Tibial artery (tissue), 4 donors: ENCODE measurements at places on chromosomes 1 and 21.

DNA sequence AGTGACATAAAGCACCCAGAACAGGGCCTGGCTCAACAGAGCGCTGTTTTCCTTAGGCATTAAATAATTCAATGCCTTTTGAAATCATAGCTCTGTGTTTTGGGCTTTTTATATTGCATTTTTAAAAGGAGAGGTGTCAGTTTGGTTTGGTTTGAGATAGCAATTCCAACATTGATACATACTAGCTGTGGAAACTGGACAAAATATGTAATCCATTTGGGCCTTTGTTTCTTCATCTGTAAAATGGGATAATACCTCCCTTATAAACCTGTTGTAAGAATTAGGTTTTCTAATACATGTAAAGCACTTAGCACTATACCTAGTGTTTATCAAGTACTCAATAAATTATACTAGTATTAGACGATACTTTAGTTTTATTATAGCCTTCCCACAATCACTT lies 8.7 kb upstream of the RAB4A start:
- DNase-seq, result no peak

DNA sequence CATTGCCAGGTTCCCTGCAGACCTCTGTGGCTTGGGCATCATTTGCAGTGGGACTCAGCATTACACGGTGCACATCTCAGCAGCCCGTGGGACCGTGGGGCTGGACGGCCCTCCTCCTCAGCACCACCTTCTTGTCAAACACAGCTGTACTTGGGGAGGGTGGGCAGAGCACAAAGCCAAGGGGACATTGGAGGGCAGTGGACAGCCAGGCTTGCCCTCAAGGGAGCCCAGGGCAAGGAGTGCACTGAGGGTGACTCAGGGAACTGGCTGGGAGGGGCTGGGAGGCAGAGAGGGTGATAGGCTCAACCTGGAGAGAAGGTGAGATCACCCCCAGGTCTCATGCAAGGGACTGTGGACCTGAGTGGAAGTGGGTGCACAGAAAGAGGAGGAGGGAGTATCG lies 3.4 kb downstream of the CAPN9 start:
- no peak for DNase-seq

DNA sequence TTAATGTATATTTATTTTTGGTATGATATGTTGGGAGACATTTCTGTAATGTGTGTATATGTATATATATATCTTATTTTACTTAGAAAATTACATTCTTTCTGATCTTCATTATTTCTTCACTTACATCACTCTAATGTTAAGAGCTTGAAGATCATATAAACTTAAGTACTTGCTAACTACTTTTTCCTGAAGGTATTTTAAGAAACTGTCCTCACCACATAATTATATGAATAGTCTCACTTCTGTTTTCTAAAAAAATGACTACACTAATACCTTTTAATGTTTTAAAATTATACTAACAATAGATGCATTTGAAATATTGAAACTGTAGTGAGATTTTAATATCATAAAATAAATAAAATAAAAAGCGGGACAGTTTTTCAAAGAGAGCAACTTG lies 377.1 kb downstream of the LRRIQ3 start:
- no peak for DNase-seq

DNA sequence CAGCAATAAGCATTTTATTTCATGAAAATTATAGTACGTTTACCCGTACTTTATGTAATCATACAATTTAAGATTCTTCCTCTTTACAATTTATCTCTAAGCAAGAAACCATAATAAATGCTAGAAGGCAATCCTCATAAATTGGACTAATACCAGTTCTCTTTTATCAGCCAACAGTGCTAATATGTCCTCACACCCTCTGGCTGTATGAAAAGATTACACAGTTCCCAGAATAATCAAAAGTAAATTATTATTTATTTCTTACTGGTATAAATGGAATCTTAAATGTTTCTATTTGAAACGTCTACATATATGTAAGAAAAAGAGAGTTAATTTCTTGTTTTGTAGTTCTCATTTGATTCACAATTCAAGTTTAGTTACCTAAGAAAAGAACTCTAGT lies 3.1 kb upstream of the CDKN2C start:
- DNase-seq, result no peak

GRCh38 chr1:59288046-59288445 lies 8.8 kb upstream of the FGGY start:
- DNase-seq, result no peak

DNA sequence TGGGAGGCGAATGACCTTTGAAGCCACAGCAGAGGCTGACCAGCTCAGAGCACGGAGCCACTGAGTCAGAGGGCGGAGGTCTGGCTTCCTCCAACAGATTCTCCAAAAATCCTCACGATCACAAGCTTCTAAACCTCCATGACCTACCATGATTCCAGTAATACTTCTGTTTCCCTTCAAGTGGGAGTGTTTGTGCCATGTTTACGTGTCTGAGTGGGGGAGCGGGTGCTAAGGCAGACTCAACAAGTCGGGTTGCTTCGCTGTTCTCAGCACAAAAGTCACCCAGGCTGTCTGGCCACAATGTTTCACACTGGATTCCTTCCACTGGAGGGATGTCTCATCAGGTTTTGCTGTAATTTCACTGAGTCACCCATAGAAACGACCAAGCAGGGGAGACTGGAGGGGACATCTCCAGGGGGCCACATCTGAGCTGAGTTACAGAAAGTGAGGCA lies 86.2 kb downstream of the SLC66A1 start:
- peak; percentile 76 for DNase-seq

GRCh38 chr1:41662765-41663437 lies 178.4 kb upstream of the EDN2 start:
- DNase-seq, result peak; percentile 64

GRCh38 chr1:193113258-193113991 lies 8.2 kb upstream of the GLRX2 start:
- DNase-seq, result no peak

DNA sequence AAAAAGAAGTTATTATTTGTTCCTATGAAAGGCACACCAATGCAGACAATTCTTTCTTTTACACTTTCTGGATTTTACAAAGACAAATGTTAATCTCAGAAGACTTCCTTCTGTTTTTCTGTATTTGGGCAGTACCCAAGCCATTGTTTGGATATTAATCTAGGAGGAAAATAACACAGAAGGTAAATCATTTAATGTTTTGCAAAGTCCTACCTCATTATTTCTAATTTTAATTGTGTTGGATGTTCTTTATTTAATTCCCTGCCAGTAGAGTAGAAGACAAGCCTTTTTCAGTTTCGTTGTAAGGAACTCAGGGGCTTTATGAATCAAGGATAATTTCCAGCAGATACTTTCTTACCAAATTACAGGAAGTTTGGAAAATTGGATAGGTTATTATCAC lies 118.3 kb downstream of the VPS13D start:
- no peak for DNase-seq

DNA sequence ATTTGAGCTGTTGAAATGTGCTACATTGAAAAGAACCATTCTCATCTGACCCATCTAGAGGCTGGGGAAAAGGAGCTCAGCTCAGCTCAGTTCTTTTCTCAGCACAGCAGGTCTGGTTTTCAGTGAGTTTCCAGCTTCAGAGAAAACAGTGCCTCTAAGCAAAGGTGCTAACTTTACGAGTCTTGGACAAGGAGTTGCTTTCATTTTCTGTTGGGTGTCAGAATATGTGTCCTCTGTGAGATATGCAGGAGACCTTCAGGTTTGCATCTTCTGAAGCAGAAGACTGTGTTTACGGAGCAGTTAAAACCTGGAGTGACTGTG lies 321.3 kb upstream of the USP24 start:
- DNase-seq, result no peak

- no peak for DNase-seq
Measured at GRCh38 chr1:239893127-239893731, 198.5 kb upstream of the FMN2 start.

- no peak for DNase-seq
Measured at GRCh38 chr1:203426870-203427269, 48.7 kb upstream of the PRELP start.

- DNase-seq, result no peak
Measured at GRCh38 chr1:32204943-32205361, 519 bp upstream of the IQCC start.

GRCh38 chr1:204842892-204843291 lies 27.8 kb upstream of the NFASC start:
- DNase-seq, result no peak

DNA sequence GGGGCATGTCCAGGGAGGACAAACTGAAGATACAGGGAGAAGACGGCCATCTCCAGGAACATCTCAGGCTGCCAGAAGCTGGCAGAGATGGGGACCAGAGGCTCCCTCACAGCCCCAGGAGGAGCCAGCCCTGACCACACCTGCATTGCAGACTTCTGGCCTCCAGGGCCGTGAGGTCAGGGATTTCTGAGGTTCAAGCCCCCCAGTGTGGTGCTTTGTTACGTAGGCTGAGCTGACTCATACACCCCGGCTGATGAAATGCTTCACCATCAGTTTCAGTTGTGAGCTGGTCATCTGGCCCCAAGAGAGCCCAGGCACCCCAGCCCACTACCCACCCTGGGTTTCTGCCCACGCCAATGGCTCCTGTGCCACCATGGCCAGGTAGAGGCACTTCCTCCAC lies 106.4 kb downstream of the SIK1 start:
- no peak for DNase-seq

DNA sequence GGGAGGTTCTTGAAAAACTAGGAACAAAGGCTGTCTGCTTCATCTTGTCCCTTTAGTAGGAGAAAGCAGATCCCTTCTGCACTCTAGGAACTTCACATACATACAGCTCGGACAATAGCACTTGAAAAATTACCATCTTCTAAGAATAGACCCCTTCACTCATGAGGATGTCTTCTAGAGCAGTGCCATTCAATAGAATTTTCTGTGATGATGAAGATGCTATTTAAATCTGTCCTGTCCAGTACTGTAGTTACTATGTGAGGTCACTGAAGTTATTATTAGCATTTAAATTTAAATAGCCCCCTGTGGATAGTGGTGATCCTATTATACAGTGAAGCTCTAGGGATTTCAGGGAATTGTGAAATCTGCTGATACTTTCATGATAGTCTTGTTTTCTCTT lies 46.4 kb upstream of the RAB3GAP2 start:
- no peak for DNase-seq

DNA sequence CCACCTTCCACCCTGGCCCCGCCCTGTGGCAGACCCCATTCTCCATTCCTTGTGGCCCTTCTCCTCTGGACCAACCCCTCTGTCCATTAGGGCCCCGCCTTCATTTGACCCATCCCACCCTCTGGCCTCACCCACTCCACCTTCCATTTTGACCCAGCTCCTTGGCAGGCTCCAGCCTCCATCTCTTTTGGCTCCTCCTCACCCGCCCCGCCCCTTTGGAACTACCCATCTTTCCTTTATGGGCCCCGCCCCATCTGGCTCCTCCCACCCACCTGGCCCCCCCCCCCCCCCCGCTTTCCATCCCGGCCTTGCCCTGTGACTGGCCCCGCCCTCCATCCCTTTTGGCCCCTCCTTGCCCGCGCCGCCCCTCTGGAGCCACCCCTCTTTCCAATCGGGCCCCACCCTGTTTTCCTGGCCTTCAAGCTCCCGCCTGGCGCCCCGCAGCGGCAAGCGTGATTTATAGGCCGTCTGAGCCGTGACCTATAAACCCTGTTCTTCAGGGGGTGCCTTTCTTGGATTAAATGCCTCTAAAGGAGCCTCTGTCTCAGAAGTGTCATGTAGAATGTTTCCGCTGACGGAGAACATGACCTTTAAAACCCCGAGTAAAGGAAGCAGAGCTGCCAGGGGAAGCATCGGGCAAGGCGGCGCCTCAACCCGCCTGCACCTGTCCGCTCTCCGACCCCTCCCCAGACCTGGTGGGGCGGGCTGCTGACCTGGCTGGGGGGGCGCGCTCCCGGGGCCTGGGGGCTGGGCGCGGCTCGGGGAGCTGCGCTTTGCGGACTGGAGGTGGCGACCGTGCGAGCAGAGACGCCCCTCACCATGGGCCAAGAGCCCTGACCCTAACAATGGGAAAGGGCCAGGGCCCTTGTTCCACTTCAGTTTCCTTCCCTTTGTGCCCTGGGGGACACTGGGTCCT lies 178.0 kb downstream of the CAMTA1 start:
- DNase-seq, result no peak

- DNase-seq, result no peak
Measured at GRCh38 chr1:85697895-85698294, 10.3 kb downstream of the ZNHIT6 start.

GRCh38 chr1:20727746-20728316 lies 4.7 kb downstream of the SH2D5 start:
- DNase-seq, result no peak

- no peak for DNase-seq
Measured at GRCh38 chr1:156401681-156402081, 32.7 kb downstream of the RHBG start.
